ENCODE measurements at places on chromosomes 16 and 17. TPM values are rescaled to one million over a fixed set of nuclear protein-coding genes. Genes with fewer than 3 reads are reported as not detected.

C17orf78 gene
- total RNA-seq = not detected

NOD2 gene
- 3.6 TPM for total RNA-seq

GCGR gene
- total RNA-seq = 9.3 TPM

ZNF423 gene
- total RNA-seq = 8.4 TPM

FTO gene
- total RNA-seq = 116 TPM

CX3CL1 gene
- 46.4 TPM for total RNA-seq

C16orf96 gene
- 0.16 TPM for total RNA-seq

TBC1D3H gene
- total RNA-seq = not detected

MBTD1 gene
- total RNA-seq = 14.9 TPM

GFAP gene
- total RNA-seq = 1.4 TPM

ASGR1 gene
- 2.1 TPM for total RNA-seq

ACSM2B gene
- 48.2 TPM for total RNA-seq

CD300LB gene
- total RNA-seq = 0.91 TPM

SLC35G6 gene
- total RNA-seq = not detected

GSG1L gene
- not detected for total RNA-seq

MYH11 gene
- 175 TPM for total RNA-seq

KRTAP4-4 gene
- not detected for total RNA-seq

NSRP1 gene
- total RNA-seq = 40.2 TPM

TSEN54 gene
- 25.8 TPM for total RNA-seq

ALOX15B gene
- 8.0 TPM for total RNA-seq
